ENCODE measurements at places on chromosomes 3 and 15.

GRCh38 chr3:190774633-190775032, 87.9 kb downstream of the GMNC start:
- no peak for DNase-seq

- no peak for DNase-seq
Measured at GRCh38 chr15:82680200-82681102, 29.2 kb downstream of the AP3B2 start.

DNA sequence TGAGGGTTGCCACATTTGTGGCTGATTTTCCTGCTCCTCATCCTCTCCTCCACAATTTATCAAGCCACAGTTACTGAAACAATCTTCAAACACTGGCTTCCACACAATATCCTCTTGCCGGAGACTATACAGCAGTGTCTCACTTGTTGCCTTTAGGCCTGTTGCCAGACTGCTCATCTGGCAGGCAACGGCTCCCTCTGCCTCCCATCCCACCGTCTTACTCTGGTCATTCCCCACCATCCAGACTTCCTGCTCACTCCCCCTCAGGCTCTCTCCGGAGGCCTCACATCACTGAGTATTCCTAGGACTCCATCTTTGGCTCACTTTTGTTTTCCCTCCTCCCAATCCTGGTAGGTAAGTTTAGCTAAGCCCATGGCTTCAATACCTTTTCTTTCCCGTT, 301.9 kb downstream of the IL20RB start:
- no peak for DNase-seq

- DNase-seq, result no peak
Measured at GRCh38 chr3:172524611-172525010, 1.4 kb upstream of the TNFSF10 start.

GRCh38 chr3:112813723-112814171, 32.9 kb downstream of the CD200R1L start:
- no peak for DNase-seq
